Diencephalon (tissue), 1 donor: ENCODE measurements at places on chromosomes 3 and 15. TPM values are rescaled to one million over a fixed set of nuclear protein-coding genes. Genes with fewer than 3 reads are reported as not detected.

C3orf80 gene
- 2.5 TPM for total RNA-seq

BCL2A1 gene
- total RNA-seq: 3.0 TPM

PAQR9 gene
- 5.3 TPM for total RNA-seq

NAALADL2 gene
- 20.3 TPM for total RNA-seq

LAMB2 gene
- 78.2 TPM for total RNA-seq

CILP gene
- 0.23 TPM for total RNA-seq

PLCH1 gene
- total RNA-seq: 30.9 TPM

GADL1 gene
- total RNA-seq: 4.8 TPM

SNX22 gene
- total RNA-seq: 12.5 TPM

CHST2 gene
- 55.8 TPM for total RNA-seq

ALDH1A3 gene
- total RNA-seq: 1.6 TPM

CFAP100 gene
- 6.5 TPM for total RNA-seq

CHDH gene
- 3.9 TPM for total RNA-seq

STRC gene
- total RNA-seq: 0.92 TPM

RLBP1 gene
- 0.69 TPM for total RNA-seq

CIP2A gene
- 26.1 TPM for total RNA-seq

KCNH8 gene
- total RNA-seq: 18.0 TPM

RASL12 gene
- 6.2 TPM for total RNA-seq

CLDND1 gene
- total RNA-seq: 153 TPM

ZIC1 gene
- total RNA-seq: 136 TPM

KNG1 gene
- not detected for total RNA-seq

MYD88 gene
- total RNA-seq: 3.2 TPM

FOXL2 gene
- 0.46 TPM for total RNA-seq
